ENCODE measurements at places on chromosomes 11 and 22. TPM values are rescaled to one million over a fixed set of nuclear protein-coding genes. Genes with fewer than 3 reads are reported as not detected.

DNA sequence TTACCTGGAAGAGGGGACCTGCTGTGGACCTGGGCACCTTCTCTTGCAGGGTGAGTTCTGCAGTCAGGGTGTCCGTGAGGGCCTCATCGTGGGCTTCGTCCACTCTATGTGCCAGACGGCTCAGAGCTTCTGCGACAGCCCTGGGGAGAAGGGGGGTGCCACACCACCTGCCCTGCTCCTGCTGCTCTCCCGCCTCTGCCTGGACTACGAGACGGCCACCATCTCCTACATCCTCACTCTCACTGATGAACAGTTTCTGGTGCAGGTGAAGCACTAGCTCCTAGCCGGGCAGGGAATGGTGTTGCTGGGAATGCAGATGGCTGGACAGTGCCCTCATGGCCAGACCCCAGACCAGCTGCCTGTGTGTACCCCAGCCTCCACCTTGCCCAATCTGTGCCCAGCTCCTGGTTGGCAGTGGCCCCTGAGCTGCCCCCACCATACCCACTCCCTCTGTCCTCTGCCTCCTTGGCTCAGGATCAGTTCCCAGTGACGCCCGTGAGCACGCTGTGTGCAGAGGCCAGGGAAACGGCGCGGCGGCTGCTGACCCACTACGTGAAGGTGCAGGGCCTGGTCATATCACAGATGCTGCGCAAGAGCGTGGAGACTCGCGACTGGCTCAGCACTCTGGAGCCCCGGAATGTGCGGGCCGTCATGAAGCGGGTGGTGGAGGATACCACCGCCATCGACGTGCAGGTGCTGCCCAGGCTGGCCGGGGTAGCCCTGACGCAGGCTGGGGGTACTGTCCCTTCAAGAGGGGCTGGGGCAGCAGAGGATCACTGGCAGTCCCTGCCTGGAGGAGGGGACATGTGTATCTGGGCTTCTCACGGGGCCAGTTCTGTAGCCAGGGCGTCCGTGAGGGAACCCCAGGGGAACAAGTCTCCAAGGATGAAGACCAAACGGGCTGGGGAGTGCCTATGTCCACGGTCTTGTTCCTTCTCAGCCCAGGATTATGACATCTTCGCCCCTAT, 2.2 kb upstream of the TM7SF2 start:
- H3K27ac ChIP-seq, result no peak overlapping the region
- no peak for DNase-seq
- H3K4me3 ChIP-seq, result no peak overlapping the region
- H3K36me3 ChIP-seq, result peaks cover 21% of the 10 kb centered on the region
- no peaks in the 10 kb centered on the region for H3K27me3 ChIP-seq

Gene HEPN1
- total RNA-seq, result not detected

Gene SLC17A6
- not detected for total RNA-seq

- H3K4me1 ChIP-seq, result peaks cover 12% of the 10 kb centered on the region
- H3K36me3 ChIP-seq, result no peaks in the 10 kb centered on the region
- H3K27ac ChIP-seq, result peak overlapping the region; percentile 54
- H3K27me3 ChIP-seq, result no peaks in the 10 kb centered on the region
- no peak for DNase-seq
These were observed 45.9 kb upstream of the SYT7 start for GRCh38 chr11:61626580-61627380.

- DNase-seq, result peak; percentile 39
- peak overlapping the region; percentile 95 for H3K4me3 ChIP-seq
- H3K27ac ChIP-seq, result peak overlapping the region; percentile 90
- H3K4me1 ChIP-seq, result peaks cover 4% of the 10 kb centered on the region
- no peaks in the 10 kb centered on the region for H3K27me3 ChIP-seq
These were observed 777 bp downstream of the LTO1 start for GRCh38 chr11:69674267-69674885.

Gene TEX12
- not detected for total RNA-seq

- peaks cover 21% of the 10 kb centered on the region for H3K27me3 ChIP-seq
- DNase-seq, result no peak
- H3K27ac ChIP-seq, result no peak overlapping the region
- no peaks in the 10 kb centered on the region for H3K4me1 ChIP-seq
These were observed 29.5 kb downstream of the MOV10L1 start for GRCh38 chr22:50119169-50119767.

Gene CAPRIN1
- total RNA-seq, result 190 TPM

GRCh38 chr22:37610480-37611129, 2.0 kb downstream of the GGA1 start:
- H3K4me3 ChIP-seq, result no peak overlapping the region
- H3K27me3 ChIP-seq, result no peaks in the 10 kb centered on the region
- DNase-seq, result no peak
- H3K27ac ChIP-seq, result no peak overlapping the region

- H3K27ac ChIP-seq, result peak overlapping the region; percentile 46
- H3K27me3 ChIP-seq, result no peaks in the 10 kb centered on the region
- peaks cover 11% of the 10 kb centered on the region for H3K36me3 ChIP-seq
- no peak overlapping the region for H3K4me3 ChIP-seq
- H3K4me1 ChIP-seq, result peaks cover 19% of the 10 kb centered on the region
These were observed 16.1 kb downstream of the C2CD3 start for GRCh38 chr11:74154620-74155281.

Measured in MCF 10A (cell line).